Dermis blood vessel endothelial cell (primary cell): ENCODE measurements at places on chromosomes 16 and 17. TPM values are rescaled to one million over a fixed set of nuclear protein-coding genes. Genes with fewer than 3 reads are reported as not detected.
A peak's percentile ranks its signal among the peaks of the same experiment; 100 is the strongest.

Gene MT1X
- 12.2 and 22.3 TPM in 2 replicates for total RNA-seq

- no peak for DNase-seq
Observed at GRCh38 chr17:57482657-57483056, 226.3 kb downstream of the MSI2 start.

DNA sequence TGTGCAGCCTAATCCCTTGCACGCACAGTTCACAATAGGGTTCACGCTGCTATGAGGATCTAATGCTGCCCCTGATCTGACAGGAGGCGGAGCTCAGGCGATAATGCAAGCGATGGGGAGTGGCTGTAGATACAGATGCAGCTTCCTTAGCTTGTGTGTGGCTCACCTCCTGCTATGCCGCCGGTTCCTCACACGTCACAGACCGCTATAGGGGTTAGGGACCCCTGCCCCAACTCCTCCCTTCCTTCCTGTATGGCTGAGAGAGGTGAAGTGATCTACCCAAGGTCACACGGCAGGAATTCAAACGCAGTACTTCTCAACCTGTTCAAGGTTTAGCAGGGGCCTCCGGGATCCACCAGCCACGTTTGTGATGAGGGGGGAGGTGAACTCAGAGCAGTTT, 13.4 kb upstream of the PLLP start:
- no peak for DNase-seq

DNA sequence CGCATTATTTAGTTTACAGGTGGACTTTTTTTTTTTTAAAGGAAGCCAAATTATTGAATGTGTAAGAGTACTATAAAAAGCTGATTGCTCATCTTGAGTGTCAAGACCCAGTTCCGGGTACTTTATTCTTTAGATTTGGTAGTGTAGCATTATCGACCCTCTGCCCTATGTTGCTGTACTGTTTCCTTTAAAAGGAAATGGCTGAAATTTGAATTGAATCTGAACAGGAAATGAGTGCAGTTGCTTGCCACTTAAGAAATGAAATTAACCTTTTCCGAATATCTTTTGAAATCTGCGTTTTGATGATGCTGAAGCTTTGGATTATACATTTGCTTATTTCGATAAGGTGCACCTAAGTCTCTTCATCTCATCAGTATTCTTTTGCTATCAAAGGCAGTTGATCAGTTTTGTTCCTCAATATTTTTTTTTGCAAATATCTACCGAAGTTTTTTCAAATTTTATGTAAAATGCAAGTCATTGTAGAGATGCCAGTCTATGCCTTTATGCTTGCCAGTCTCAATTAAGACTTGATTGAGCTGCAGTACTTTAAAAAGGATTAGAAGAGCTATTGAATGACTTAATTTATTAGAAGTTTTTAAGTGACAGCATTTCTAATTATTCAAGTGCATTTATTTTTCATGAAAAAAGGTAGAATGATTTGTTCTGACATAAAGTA, 1.8 kb downstream of the GGNBP2 start:
- peak; percentile 75 for DNase-seq

GRCh38 chr17:69710926-69711325, 296.4 kb downstream of the MAP2K6 start:
- DNase-seq, result no peak

- DNase-seq, result no peak
Observed at GRCh38 chr16:53142823-53143568, 88.2 kb downstream of the CHD9 start.

GRCh38 chr16:17252064-17252463, 218.7 kb downstream of the XYLT1 start:
- DNase-seq, result no peak
